ENCODE measurements at places on chromosomes 7 and 10. TPM values are rescaled to one million over a fixed set of nuclear protein-coding genes. Genes with fewer than 3 reads are reported as not detected.
A peak's percentile ranks its signal among the peaks of the same experiment; 100 is the strongest.

DNA sequence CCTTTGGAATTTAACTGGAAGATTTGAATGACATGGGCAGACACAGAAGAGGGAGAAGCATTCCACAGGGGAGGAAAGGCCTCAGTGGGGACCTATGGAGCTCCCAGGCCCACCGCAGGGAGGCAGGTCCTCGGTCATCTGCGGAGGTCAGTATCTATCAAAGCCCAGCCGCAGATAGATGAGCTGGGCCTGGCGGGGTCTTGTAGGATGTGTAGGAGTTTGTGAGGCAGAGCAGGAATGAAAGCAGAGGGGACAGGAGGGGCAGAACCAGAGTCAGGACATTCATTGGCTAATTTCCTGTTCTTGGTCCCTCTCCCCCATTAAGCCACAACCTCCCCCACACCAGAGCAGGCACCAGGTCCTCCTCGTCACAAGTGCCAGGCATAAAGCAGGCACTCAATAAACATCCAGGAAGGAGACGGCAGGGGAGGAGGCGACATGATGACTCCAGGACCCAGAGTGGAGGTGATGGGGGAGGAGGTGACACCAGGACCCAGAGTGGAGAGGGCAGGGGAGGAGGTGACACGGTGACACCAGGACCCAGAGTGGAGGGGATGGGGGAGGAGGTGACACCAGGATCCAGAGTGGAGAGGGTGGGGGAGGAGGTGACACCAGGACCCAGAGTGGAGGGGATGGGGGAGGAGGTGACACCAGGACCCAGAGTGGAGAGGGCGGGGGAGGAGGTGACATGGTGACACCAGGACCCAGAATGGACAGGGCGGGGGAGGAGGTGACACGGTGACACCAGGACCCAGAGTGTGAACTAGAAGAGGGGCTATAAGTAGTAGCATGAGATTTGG is 83.7 kb upstream of the PDGFA start:
- H3K36me3 ChIP-seq: peaks cover 17% of the 10 kb centered on the region
- H3K27ac ChIP-seq: peak overlapping the region; percentile 77
- no peaks in the 10 kb centered on the region for H3K27me3 ChIP-seq
- no peak overlapping the region for H3K4me3 ChIP-seq

- no peak overlapping the region for H3K4me3 ChIP-seq
- H3K4me1 ChIP-seq: no peaks in the 10 kb centered on the region
- DNase-seq: no peak
- no peaks in the 10 kb centered on the region for H3K36me3 ChIP-seq
- no peak overlapping the region for H3K27ac ChIP-seq
These were observed 46.2 kb upstream of the ZEB1 start for GRCh38 chr10:31272841-31273240.

DNA sequence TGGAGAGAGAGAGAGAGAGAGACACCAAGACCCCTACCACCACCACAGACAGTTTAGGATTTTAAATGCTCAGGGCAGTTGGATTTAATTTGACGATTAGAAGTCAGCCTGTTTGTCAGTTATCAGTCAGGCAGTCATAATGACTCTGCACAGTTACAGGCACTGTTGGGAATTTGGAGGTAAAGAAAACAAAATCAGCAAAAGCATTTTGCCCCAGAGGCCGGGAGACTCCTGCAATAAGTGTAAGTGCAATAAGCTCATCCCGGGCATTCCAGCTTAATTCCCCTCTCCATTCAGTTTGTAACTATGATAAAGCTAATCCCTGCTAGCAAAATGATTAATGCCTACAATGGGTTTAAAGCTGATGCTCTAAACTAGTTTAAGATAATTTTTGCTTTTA is 13.5 kb downstream of the SEMA3C start:
- no peaks in the 10 kb centered on the region for H3K27me3 ChIP-seq
- H3K27ac ChIP-seq: peak overlapping the region; percentile 42
- no peak overlapping the region for H3K4me3 ChIP-seq
- H3K4me1 ChIP-seq: peaks cover 73% of the 10 kb centered on the region
- no peak for DNase-seq

DNA sequence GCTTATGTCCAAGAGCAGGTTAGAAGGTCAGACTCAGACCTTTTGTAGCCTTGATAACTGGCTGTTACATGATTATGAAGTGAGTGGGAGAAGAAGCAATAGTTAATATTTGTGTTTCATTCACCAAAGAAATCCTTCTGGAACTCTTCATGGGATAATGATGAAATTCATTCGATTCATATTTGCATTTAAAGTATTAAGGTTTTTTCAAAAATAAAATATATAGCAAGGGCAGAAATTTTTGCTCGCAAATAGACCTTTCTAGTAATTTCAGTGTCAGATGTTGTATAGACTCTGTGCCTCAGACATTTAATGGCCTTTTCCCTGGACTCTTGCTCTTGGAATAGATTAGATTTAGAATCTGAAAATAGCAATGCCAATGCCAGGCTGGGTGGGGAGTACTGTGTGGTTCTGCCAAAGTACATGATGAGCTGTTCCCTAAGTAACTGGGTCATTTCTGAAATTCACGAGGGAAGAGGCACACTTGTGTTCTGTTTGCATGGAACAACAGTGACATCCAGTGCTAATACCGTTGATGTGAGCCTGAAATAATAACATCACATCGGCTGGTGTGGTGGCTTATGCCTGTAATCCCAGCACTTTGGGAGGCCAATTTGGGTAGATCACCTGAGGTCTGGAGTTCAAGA is 119.2 kb downstream of the MBL2 start:
- no peak overlapping the region for H3K4me3 ChIP-seq
- H3K27me3 ChIP-seq: no peaks in the 10 kb centered on the region
- no peak for DNase-seq
- H3K27ac ChIP-seq: no peak overlapping the region
- no peaks in the 10 kb centered on the region for H3K4me1 ChIP-seq

- no peaks in the 10 kb centered on the region for H3K27me3 ChIP-seq
- DNase-seq: no peak
- no peaks in the 10 kb centered on the region for H3K4me1 ChIP-seq
- no peaks in the 10 kb centered on the region for H3K36me3 ChIP-seq
- H3K4me3 ChIP-seq: no peak overlapping the region
- H3K27ac ChIP-seq: no peak overlapping the region
These were observed 33.9 kb upstream of the XPNPEP1 start for GRCh38 chr10:109957092-109957797.

DNA sequence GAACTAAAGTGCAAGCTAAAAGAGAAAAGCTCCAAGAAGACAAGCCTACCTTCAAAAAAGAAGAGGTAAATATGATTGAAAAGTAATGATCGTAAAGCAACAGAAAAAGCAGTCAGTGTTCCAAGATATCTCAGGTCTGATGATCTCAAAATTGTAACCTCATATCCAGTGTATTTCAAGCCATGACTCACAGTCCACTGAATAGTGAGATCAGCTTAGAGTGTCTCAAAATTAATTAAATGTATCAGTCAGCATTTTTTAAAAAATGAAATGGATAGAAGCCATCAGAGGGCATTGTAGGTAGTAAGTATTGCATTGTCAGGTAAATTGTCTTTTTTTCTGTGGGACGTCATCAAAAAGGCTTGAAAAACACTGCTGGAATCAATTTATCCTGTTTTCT is 50.6 kb upstream of the AGBL3 start:
- H3K36me3 ChIP-seq: peaks cover 66% of the 10 kb centered on the region
- no peak for DNase-seq
- no peaks in the 10 kb centered on the region for H3K27me3 ChIP-seq
- H3K4me3 ChIP-seq: no peak overlapping the region
- peak overlapping the region; percentile 82 for H3K27ac ChIP-seq
- H3K4me1 ChIP-seq: peaks cover 98% of the 10 kb centered on the region

GRCh38 chr7:49769285-49769857 is 4.1 kb upstream of the VWC2 start:
- no peak overlapping the region for H3K27ac ChIP-seq
- no peaks in the 10 kb centered on the region for H3K36me3 ChIP-seq
- peaks cover 6% of the 10 kb centered on the region for H3K4me1 ChIP-seq
- DNase-seq: no peak
- H3K4me3 ChIP-seq: no peak overlapping the region
- H3K27me3 ChIP-seq: no peaks in the 10 kb centered on the region

DNA sequence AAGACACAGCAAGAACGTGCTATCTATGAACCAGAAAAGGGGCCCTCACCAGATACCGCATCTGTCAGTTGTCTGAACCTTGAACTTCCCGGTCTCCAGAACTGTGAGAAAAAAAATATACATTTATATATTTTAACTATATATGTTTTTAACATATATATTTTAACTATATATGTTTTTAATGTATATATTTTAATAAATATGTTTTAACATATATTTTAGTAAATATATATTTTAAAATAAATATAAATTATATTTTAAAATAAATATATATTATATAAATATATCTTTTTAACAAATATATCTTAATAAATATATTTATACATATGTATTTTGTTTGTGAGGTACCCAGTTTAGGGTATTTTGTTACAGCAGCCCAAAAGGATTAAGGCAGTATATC is 958.2 kb upstream of the AUTS2 start:
- no peaks in the 10 kb centered on the region for H3K27me3 ChIP-seq
- no peaks in the 10 kb centered on the region for H3K4me1 ChIP-seq
- no peak overlapping the region for H3K4me3 ChIP-seq
- H3K36me3 ChIP-seq: no peaks in the 10 kb centered on the region
- no peak for DNase-seq
- H3K27ac ChIP-seq: no peak overlapping the region

- H3K4me3 ChIP-seq: peak within 1 kb of the TSS; percentile 20
- peak within 1 kb of the TSS; percentile 35 for H3K27ac ChIP-seq
- no peaks in the 10 kb centered on the region for H3K27me3 ChIP-seq
- DNase-seq: peak; percentile 79
- no peaks in the 10 kb centered on the region for H3K36me3 ChIP-seq
These were observed at the start of gene WDFY4 for GRCh38 chr10:48684792-48685623. TSS of gene WDFY4 (plus strand) at chr10:48684873. CDS start at chr10:48709733, 24,860 bp downstream.

- no peak for DNase-seq
- no peaks in the 10 kb centered on the region for H3K4me1 ChIP-seq
- H3K27me3 ChIP-seq: no peaks in the 10 kb centered on the region
- no peak overlapping the region for H3K4me3 ChIP-seq
- H3K36me3 ChIP-seq: no peaks in the 10 kb centered on the region
- H3K27ac ChIP-seq: no peak overlapping the region
These were observed 37.4 kb upstream of the KDM7A start for GRCh38 chr7:140214075-140214684.

DNA sequence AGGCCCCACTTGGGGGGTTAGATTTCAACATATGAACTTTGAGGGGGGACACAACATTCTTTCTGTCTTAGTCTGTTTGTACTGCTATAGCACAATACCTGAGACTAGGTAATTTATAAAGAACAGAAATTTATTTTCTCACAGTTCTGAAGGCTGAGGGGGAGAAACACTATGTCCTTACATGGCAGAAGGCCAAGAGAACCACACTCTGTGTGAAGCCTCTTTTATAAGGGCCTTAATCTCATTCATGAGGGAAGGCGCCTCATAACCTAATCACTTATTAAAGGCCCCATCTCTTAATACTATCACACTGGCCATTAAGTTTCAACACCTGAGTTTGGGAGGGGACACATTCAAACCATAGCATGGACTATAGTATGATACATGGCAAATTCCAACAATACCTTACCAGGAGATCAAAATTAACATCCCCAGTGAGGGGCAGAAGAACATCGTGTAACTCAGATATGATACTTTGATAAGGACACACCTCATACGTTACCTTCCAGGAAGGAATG is 9.3 kb upstream of the PDLIM1 start:
- no peaks in the 10 kb centered on the region for H3K27me3 ChIP-seq
- DNase-seq: no peak
- peaks cover 7% of the 10 kb centered on the region for H3K4me1 ChIP-seq
- H3K36me3 ChIP-seq: no peaks in the 10 kb centered on the region
- H3K4me3 ChIP-seq: no peak overlapping the region

Gene HEPACAM2
- total RNA-seq: not detected

Gene INTS1
- total RNA-seq: 80.3 TPM

Gene CYP3A5
- 4.6 TPM for total RNA-seq

Gene TMEM213
- not detected for total RNA-seq

Gene DGKI
- total RNA-seq: 1.3 TPM

All from esophagus muscularis mucosa (tissue), 4 donors.